Neuronal stem cell (in vitro differentiated cells): ENCODE measurements at places on chromosomes 7 and 10.

GRCh38 chr10:33046792-33047191 lies 88.8 kb upstream of the ITGB1 start:
- DNase-seq: no peak

GRCh38 chr7:100674411-100675104 lies 1.0 kb downstream of the GNB2 start:
- DNase-seq: no peak

DNA sequence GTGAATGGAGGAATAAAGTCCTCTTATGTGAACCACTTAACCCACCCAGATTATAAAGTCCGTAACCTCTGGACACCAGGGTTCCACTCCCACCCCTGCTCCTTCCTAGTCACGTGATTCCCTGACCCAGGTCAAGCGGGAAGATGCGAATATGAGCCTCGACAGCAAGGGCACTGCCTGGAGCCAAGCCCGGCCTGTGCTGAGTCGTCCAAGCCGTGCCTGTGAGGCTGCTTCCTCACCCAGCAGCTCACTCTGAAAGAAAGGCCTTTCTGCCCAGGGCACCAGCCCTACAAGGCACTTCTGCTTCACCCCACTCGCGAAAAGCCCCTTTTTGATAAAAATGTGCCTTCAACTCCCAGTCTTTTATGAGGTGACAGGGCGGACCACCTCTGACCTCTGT lies 85.8 kb downstream of the CYTH3 start:
- no peak for DNase-seq

- no peak for DNase-seq
Observed at GRCh38 chr7:40682696-40683095, 547.9 kb downstream of the SUGCT start.

DNA sequence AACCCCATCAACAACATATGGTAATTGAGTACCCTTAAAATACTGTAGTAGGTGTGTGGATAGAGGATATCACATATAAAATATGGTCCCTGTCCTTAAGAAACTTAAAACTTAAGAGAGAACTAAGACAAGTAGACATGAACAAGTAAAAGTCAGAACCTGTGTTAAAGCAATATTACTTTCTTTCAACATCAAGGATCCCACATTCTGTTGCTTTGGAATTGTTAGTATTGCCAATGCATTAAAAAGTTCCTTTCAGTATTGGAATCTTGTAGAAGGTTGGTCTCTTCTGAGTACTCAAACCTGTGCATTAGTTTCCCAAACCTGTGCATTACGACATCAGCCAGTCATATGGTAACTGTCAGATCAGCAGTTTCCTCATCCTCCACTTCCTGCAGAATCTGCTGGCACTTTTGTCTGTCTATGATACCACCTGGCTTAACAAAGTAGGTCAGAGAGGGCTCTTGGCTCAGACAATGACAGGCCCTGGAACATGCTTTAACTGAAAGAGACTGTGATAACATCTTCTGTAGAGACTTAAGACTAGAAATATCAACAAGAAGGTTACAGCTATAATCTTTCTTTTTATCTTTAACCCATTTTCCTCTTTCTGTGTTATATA lies 56.5 kb downstream of the CCDC71L start:
- no peak for DNase-seq

GRCh38 chr7:537911-538634 lies 18.4 kb upstream of the PDGFA start:
- DNase-seq: no peak

GRCh38 chr10:78660446-78661106 lies 408.2 kb upstream of the ZMIZ1 start:
- DNase-seq: no peak

DNA sequence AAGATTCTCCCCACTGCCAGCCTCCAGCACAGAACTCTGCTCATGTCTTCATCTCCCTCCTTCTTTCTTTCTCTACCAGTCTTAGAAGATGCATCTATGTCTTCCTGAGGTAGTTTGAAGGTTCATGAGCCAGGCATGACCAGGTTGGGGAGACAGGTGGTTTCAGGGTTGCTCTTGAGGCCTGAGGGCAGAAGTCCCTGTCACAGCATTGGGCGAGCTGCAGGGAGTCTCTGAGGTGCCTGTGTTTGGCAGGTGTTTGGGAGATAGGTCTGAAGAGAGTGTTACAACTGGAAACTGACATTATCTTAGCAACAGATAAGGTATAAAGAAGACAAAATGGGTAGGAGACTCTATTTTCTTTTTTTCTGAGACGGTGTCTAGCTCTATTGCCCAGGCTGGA lies 18.7 kb downstream of the PRSS2 start:
- no peak for DNase-seq

GRCh38 chr7:70271617-70272081 lies 673.4 kb downstream of the AUTS2 start:
- no peak for DNase-seq

- DNase-seq: no peak
Observed at GRCh38 chr10:65312876-65313275, 1613.0 kb upstream of the LRRTM3 start.

- no peak for DNase-seq
Observed at GRCh38 chr7:138246428-138246827, 170.2 kb downstream of the AKR1D1 start.

DNA sequence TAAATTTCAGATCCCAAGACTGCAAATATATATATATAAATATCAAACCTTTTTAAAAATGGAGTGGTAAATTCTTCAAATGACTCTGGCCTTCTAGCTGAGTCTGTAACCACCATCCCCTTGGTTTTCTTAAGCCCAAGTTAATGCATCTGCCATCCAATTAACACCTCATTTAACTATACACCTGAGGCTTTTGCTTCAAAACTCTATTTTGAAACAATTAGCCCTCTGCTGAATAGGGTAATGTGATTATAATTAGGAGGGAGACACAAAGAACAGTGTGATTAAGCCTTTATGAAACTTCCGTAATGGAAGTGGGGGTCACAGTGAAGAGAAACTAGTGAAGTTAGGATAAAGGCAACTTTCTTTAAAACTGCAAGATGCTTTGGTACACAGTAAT lies 83.6 kb downstream of the GPR37 start:
- no peak for DNase-seq
